ENCODE measurements at places on chromosomes 12 and 14.

DNA sequence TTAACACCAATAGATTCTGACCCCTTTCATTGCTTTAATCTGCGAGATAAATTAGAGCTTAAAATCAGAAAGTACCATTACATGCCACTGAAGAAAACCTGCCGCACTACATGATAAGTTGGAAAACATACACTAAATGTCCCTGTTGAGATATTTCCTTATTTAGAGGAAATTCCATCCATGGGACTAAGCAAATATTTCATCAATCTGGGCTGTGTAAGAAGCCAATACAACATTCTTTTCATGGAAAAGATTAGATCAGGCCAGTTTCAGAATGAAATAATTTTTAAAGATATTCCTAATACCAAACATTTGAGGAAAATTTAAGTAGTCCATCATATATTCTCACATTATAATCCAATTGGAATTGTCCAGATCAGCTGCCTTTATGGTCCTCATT, 112.8 kb downstream of the LLPH start:
- DNase-seq: no peak

GRCh38 chr12:11540615-11541310, 108.7 kb upstream of the ETV6 start:
- no peak for DNase-seq

GRCh38 chr12:54945082-54945481, 39.5 kb downstream of the TESPA1 start:
- no peak for DNase-seq

DNA sequence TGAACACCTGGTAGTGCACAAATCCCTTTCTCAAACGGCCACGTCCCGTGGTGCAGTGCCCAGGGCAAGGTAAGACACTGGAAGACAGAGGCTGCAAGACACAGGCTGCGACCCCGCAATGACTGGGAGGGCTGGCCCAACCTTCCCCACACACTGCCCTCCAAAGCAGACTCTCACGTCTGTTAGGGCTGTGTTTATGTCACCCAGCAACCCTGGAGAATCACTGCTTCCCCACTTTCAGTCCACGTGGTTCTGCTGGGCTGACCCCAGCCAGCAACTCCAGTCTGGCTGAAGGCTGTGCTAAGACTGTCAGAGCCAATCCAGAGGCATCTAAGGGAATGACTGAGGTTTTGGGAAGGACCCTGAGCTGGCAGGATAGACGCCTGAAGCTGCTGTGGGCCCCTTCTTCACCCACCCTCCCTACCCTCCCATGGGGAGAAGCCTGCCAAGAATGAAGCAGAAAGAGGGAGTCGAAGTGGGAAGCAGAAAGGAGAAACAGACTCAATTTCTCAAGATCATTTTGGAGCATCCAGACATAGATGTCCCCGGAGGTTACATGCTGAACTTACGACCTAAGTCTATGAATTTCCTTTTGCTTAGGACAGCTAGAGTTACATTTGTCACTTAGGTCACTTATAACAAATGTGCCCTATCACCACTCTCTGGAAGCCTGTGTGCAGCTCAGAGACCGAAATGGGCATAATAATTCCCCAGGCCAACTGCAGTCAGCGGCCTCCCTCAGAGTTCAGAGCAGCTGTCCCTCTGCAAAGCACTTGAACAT, 11.7 kb downstream of the KDM2B start:
- no peak for DNase-seq

Data from omental fat pad (tissue), 4 donors.